ENCODE measurements at places on chromosomes 12 and 14. TPM values are rescaled to one million over a fixed set of nuclear protein-coding genes. Genes with fewer than 3 reads are reported as not detected.

Gene ADGRD1
- total RNA-seq: 20.9 TPM

Gene SLC2A3
- total RNA-seq: 21.2 TPM

Gene COX8C
- not detected for total RNA-seq

Gene PRKCH
- total RNA-seq: 33.9 TPM

Gene YY1
- total RNA-seq: 60.7 TPM

Gene SERPINA9
- total RNA-seq: not detected
